ENCODE measurements at places on chromosomes 4 and X. TPM values are rescaled to one million over a fixed set of nuclear protein-coding genes. Genes with fewer than 3 reads are reported as not detected.
A peak's percentile ranks its signal among the peaks of the same experiment; 100 is the strongest.

- DNase-seq: no peak
- H3K27ac ChIP-seq: peak overlapping the region; percentile 2
- H3K4me1 ChIP-seq: peaks cover 84% of the 10 kb centered on the region
- H3K27me3 ChIP-seq: no peaks in the 10 kb centered on the region
- H3K36me3 ChIP-seq: peaks cover 5% of the 10 kb centered on the region
- no peak overlapping the region for H3K4me3 ChIP-seq
Measured at GRCh38 chr4:101288365-101289145, 58.8 kb downstream of the PPP3CA start.

The ATP2B3 gene
- total RNA-seq: not detected

DNA sequence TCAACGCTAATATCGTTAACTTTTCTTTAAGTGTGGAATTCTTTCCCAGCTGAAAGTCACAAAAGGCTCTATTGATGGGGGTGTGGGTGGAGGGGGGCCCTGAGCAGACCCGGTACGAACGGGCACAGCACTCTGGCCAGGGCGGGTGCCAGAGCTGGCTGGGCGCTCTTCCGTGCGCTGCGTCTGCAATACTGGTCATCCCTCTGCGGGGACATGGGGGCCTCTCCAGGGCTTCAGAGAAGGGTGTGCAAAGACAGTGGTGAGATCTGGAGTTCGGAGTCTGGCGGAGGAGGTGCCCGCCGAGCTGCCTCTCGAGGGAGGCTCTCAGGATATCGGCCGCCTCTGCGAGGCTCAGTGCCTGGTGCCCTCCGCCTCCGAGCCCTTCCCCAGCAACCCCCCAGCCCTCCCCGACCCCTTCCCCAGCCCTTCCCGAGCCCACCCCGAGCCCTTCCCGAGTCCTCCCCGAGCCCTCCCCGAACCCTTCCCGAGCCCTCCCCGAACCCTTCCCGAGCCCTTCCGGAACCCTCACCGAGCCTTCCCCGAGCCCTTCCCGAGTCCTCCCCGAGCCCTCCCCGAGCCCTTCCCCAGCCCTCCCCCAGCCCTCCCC lies 34.3 kb downstream of the FGFRL1 start:
- H3K27ac ChIP-seq: no peak overlapping the region
- H3K36me3 ChIP-seq: no peaks in the 10 kb centered on the region
- peak; percentile 5 for DNase-seq
- H3K4me3 ChIP-seq: no peak overlapping the region
- peaks cover 6% of the 10 kb centered on the region for H3K4me1 ChIP-seq

- DNase-seq: no peak
- peaks cover 9% of the 10 kb centered on the region for H3K4me1 ChIP-seq
- no peaks in the 10 kb centered on the region for H3K36me3 ChIP-seq
Measured at GRCh38 chr4:101009471-101009870, 337.9 kb downstream of the PPP3CA start.

GRCh38 chr4:103012060-103012459 lies 7.4 kb downstream of the SLC9B1 start:
- DNase-seq: no peak
- H3K27me3 ChIP-seq: no peaks in the 10 kb centered on the region
- no peak overlapping the region for H3K4me3 ChIP-seq
- H3K36me3 ChIP-seq: no peaks in the 10 kb centered on the region

The NLGN4X gene
- 0.35 TPM for total RNA-seq

DNA sequence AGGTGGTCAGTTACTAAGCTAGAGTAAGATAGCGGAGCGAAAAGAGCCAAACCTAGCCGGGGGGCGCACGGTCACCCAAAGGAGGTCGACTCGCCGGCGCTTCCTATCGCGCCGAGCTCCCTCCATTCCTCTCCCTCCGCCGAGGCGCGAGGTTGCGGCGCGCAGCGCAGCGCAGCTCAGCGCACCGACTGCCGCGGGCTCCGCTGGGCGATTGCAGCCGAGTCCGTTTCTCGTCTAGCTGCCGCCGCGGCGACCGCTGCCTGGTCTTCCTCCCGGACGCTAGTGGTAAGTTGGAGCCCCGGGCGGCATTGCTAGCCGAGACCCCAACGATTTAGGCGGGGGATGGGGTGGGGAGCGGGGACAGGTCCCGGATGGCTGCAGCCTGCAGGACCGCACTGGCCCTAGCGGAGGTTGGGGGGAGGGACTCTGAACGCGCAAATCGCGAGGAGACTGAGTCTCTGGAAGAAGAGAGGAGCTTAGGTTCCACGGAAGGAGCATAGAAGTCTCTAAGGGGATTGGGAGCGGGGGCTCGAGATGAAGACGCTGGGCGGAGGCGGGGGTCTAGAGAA lies 573 bp downstream of the HTR2C start:
- no peak overlapping the region for H3K4me3 ChIP-seq
- no peaks in the 10 kb centered on the region for H3K4me1 ChIP-seq
- H3K36me3 ChIP-seq: no peaks in the 10 kb centered on the region
- no peak for DNase-seq

The GPR143 gene
- total RNA-seq: not detected

The EDA gene
- total RNA-seq: not detected

GRCh38 chr4:76584241-76585152 lies 149.5 kb downstream of the SHROOM3 start:
- H3K4me3 ChIP-seq: no peak overlapping the region
- no peaks in the 10 kb centered on the region for H3K36me3 ChIP-seq
- peaks cover 10% of the 10 kb centered on the region for H3K4me1 ChIP-seq

The CYLC1 gene
- total RNA-seq: not detected

DNA sequence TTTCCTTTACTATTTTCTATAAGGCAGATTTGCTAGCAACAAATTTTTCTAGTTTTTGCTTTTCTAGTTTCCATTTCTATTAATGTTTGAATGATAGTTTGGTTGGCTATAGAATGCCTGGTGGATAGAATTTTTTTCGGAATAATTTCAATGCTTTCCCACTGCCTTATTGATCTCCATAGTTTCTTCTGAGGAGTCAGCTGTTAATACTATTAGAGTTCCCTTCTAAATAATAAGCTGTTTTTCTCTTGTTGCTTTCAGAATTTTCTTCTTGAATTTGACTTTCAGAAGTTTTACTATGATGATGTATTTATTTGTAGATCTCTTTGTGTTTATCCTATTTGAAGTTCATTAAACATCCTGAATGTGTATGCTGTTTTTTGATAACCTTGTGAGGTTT lies 91.8 kb downstream of the VSIG4 start:
- H3K36me3 ChIP-seq: no peaks in the 10 kb centered on the region
- no peak overlapping the region for H3K27ac ChIP-seq
- H3K27me3 ChIP-seq: no peaks in the 10 kb centered on the region
- no peak overlapping the region for H3K4me3 ChIP-seq

Measured in activated B cell treated with CpG ODN at 0.5 μM for 24 hours (primary cell).